ENCODE measurements at places on chromosomes 7 and 10.

- no peak for DNase-seq
Measured at GRCh38 chr7:33327427-33327826, 198.1 kb downstream of the BBS9 start.

DNA sequence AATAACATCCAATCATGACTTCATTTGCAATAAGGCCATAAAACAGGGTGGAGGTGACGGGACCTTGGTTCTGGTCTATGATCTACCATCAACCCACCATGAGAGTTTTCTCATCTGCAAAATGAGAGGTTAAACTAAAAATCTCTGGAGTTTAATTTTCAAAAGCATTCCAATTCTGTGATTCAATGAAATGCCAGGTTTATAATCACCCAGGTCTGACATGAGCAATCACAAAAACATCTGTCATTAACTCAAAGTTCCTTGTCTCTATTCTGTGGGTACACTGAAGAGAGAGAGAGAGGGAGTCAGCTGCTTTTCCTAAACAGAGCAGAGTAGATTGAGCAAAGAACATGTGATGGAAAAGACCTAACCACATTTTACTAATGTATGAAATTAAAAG, 75.4 kb downstream of the NUDCD3 start:
- no peak for DNase-seq

DNA sequence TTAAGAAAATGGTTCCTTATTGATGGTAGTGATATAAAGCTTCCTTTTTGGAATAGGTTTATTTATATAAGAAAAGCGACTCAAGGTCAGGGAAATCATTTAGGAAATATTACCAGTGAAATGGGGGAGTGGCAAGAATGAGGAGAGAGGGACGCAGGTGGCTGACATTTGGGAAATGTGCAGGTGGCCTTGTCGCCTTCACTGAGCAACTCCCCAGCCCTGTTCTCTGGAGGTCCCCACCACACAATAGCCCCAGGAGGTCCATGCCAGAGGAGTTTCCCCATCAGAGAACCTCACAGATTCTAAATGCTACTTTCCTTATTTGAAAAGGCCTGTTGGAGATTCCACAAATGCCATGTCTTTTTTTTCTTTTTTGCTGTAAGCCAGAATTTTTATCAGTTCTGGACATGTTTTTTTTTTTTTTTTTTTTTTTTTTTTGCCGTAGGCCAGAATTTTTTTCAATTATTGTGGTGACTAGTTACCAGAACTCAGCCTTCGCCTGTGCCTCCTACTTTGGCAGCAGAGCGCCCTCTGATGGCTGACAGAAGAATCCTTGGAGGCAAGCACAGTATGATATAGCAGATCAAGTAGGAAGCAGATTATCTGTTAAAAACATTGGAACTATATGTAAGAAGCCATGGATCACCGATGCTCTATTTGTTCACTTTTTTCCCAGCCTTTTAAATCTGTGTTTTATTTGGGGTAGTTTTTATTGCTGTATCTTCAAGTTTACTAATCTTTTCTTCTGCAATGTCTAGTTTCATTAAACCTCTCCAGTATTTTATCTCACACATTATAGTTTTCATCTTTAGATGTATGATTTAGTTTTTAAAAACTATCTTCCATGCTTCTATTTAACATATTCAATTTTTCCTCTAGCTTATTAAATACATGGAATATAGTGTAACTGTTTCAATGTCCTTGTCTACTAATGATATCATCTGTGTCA, 18.6 kb downstream of the OPALIN start:
- DNase-seq, result peak; percentile 48

DNA sequence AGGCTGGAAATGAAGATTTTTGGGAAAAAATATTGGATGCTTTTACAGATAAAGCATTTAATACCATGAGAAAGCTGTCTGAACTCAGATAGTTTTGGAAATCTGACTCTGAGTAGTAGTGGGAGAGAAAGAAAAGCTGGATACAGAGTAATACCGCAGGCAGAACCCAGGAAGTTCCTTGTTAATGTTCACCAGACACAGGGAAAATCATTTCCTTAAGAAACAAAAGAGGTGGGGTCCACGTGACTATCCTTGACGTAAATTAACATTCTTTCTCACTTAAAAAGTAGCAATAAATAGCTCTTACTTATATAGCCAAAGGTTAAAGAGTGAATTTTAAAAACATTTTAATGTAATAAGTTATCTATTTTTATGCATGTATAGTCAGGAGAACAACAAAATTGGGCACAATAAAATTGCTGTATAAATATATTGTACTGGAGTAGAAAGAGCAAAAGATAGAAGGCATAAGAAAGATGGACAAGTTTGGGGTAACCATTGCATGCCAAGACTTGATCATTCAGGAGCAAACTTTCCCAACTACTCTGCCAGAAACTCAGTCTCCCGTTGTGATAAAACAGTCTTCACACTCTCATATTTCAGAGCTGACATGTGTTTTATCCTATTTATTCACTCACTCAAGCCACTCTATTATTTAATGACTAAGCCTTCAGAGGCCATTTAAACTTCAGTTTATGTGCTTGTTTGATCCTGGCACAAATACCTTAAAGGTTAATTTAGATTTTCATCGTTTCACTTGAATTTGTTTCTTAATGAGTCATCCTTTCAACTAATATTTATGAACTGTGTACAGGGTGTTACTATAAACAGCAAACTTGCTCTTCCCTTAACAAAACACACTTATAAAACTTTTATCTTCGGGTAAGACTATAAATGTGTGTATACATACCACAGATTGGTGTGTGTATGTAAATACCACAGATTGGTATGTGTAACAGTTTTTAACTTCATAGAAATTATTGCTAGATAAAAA, 143.1 kb downstream of the GNAI1 start:
- no peak for DNase-seq

DNA sequence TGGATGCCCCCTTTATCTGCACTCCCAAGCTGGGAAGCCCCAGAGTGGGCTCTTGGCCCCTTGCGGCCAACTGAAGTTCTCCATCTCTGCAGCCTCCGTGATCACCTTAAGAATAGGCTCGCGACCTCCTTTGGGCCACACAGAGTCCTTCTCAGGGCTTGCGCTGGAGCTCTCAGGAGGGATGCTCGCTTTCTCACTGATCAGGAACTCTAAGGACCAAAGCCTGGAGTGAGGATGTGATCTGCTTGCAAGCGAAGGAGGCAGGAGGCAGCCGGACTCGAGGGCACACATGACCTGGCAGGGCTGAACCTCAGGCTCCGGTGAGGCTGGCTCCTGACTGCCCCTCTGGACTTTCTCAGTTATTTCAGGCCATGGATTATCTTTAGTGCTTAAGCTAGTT, 192.1 kb upstream of the MKI67 start:
- no peak for DNase-seq

GRCh38 chr7:150398108-150398964, 19.2 kb downstream of the ZNF775 start:
- DNase-seq, result no peak

DNA sequence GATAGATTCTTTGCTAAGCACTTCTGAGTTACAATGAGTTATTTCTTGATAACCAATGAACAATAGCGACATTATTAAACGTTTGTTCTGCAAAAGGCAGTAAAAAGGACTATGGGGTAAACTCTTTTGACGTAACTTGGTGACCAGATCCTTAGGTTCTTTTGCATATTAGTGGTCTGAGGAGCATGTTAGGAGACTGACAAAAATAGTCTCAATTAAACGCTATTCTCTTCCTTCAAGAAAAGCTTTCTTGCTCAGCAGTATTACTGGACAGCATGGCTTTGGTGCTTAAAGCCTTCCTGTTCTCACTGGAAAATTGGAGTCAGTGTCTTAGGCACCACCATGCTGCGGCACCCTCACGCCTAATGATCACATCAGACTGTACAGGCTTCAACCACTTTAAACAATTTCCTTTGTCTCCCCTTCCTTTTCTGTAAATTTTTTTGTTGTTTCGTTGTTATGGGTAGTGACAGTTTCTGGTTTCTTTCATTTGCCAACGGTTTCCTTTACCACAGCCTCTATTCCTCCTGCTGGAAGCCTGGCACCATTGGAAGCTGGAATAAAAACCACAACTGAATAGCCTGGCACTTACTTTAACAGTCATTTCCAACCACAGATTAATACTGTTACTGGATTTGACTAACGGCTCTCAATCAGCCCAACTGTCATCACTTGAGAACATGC, 49.2 kb upstream of the FAM133B start:
- no peak for DNase-seq

- DNase-seq, result no peak
Measured at GRCh38 chr10:18498998-18499397, 152.4 kb downstream of the NSUN6 start.

DNA sequence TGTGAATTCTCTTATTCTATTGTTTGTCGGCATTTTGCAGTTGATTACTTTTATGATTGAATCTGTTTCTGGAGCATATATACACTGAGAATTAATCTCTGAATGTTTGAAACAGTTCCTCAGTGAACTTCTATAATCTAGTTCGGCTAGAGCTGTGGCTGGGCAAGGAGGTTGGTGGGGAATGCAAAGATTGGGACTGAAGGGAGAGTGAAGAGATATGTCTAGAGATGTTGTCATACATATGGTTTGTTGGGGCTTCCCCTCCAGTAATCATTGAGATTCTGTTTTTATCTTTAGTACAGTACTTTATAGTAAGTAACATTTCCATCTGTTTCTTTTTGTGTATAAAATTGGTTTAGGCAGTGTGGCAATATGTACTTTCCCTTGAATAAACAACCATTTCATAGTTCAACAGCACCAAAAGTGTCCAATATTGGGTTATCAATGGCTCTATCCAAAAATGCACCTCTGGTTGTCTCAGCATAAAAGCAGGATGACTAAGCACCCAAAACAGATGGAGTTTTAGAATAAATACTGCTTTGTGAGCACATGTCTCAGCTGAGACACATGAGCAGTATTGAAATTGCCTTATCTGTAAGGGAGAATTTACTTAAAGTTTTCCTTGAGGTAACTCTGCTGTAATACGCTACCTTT, 36.7 kb downstream of the WAC start:
- no peak for DNase-seq

DNA sequence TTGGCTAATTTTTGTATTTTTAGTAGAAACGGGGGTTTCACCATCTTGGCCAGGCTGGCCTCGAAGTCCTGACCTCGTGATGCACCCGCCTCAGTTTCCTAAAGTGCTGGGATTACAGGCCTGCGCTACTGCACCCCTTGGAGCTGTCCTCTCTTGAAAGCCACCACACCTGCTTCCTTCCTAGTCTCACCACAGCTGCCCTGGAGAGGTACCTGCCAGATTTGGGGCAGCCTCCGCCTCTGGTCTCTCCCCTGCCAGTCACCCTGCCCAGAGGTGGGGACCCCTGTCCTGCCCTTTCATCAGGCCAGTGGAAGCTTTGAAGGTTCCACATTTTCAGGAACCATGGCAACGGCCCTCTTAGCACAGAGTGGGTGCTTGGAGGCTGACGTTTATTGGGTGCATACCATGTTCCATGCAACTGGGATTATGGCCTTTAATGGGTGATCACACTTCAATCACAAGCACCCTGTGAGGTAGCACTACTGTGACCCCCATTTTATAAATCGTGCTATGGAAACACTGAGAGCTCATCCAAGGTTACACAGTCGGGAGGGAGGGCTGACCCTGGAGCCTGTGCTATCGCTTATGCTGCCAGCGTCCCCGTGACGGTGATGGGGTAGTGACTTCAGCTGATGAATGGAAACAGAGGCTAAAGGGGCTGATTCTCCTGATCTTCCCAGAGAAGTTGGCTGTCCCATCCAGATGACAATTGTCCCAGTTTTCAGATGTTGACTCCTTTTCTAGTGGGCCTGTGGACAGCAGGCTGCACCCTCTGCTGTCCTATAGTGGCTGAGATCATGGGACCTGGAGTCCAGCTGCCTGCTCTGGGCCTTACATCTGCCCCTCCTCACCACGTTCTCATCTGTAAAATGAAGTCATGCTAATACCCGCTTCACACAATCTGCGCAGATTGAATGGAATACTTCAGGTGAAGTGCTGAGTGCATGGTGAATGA, 11.5 kb upstream of the FGFR2 start:
- DNase-seq, result no peak

DNA sequence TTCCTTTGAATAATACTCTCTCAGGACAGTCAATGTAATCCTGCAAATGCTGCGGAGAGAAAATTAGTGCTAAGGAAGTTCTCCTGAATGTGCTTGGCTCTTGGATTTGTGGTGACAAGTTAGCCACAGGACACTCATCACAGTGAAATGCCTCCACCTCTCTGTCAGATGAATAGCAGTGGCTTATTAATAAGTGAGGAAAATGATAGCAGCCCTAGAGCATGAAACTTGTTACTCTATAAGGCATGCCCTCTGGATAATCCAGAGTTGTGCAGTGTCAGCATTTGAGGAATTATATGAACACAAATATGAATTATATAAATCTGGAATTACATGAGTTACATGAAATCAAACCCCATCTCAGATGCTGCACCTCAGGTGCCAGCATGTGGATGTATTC, 23.5 kb upstream of the TBX20 start:
- DNase-seq, result no peak

DNA sequence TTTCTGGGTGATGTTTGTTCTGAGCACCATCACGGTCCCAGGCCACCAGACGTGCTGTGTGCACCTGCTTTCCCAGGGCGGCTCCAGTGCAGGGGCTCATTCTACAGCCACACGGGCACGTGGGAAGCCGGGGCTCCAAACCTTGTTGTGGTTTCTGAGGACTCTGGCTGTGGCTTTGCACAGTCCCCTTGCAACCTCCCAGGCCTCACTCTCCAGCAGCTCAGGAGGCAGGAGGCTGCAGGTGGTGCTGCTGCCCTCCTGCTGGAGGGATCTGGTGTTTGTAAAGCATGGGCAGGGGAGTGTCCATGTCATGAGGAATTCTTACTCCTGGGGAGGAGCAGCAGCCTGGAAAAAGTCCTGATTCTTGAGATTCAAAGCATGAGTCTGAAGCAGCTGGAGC, 54.3 kb downstream of the INSYN2A start:
- DNase-seq, result no peak

GRCh38 chr10:37234692-37235091, 109.3 kb downstream of the ANKRD30A start:
- DNase-seq, result no peak

DNA sequence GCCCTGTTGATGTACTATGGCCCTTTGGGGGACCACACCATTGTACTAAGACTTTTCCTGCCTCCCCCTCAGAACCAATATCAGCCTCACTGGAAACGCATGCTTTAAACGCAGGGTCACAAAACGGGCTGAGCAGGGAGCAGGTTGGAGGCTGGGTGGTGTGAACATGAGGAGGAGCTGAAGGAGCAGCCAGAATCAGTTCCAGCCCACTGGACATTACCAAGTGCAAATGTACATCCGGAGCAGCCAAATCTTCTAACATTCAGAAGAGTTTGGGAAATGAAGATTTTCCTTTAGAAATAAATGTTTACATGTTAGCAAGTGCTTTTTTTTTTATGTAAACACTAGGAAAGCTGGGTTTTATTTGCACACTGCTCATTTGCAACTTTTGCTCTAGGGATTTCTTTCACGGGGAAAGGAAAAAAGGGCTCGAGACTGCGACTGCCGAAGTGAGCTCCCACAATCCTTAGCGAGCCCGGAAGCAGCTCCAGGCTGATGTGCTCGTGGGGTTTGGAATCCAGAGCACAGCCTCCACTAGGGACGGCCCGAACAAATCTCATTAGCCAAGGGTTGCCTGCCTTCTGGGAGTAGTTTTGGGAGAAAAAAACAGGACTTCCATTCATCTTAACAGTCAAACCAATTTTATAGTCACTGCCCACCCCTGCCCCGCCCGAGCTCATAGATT, 108.0 kb upstream of the YAE1 start:
- DNase-seq, result no peak

Measured in activated T-cell treated with anti-CD3 and anti-CD28 coated beads for 24 hours (primary cell).